ENCODE measurements at places on chromosomes 2 and 18.

GRCh38 chr2:148966438-148966758 is 72.1 kb upstream of the LYPD6B start:
- no peaks in the 10 kb centered on the region for H3K4me1 ChIP-seq
- no peaks in the 10 kb centered on the region for H3K27me3 ChIP-seq
- no peak overlapping the region for H3K27ac ChIP-seq
- H3K4me3 ChIP-seq: no peak overlapping the region

DNA sequence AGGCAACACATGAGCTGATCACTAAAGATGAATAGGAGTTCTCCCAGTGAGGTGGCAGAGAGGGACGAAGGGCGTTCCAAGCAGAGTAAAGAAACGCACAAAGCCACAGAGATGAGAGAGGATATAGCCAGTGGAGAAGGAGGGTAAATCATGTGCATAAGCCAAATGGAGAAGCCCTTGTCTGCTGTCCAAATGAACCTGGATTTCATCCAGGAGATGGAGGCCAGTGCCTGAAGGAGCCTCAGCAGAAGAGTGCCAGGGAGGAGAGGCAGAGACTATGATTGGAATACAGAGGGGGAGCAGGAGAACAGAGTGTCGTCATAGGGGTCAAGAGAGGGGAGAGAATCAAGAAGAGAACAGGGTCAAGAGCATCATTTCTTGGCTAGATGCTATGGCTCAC is 48.9 kb upstream of the STPG4 start:
- no peak for DNase-seq
- no peaks in the 10 kb centered on the region for H3K27me3 ChIP-seq
- no peak overlapping the region for H3K4me3 ChIP-seq

- no peak overlapping the region for H3K27ac ChIP-seq
- DNase-seq: no peak
- H3K36me3 ChIP-seq: no peaks in the 10 kb centered on the region
Measured at GRCh38 chr2:158567208-158567607, 110.5 kb downstream of the PKP4 start.

DNA sequence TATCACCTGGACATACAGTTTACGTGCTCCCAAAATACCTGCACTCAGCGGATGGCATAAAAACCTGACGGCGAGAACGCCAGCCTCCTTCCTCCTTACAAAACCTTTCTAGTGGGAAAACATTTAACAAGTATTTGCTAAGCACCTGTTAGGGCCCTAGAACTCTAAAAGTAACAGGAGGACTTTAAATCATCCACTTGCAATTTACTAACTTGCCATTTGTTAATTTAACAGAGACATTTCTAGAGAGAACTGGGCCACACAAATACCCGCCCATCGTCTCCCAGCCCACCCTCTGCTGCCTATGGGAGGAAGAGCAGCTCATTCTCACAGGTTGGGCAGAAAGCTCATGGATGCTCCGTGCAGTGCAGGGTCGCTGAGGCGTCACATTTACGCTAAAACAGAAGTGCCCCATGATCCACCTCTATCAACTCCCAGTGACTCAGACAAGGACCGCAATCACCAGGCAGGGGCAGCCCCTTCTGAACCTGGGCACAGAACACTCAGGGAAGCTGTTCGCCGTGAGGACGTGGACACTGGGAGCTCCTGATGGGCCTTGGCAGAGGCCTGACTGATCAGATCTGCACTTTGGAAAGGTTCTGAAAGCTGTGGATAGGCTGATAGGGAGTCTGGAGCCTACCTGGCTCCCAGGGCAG is 106.9 kb downstream of the HDAC4 start:
- H3K27me3 ChIP-seq: no peaks in the 10 kb centered on the region
- peak overlapping the region; percentile 47 for H3K27ac ChIP-seq
- no peaks in the 10 kb centered on the region for H3K36me3 ChIP-seq
- peaks cover 68% of the 10 kb centered on the region for H3K4me1 ChIP-seq
- H3K4me3 ChIP-seq: no peak overlapping the region

- DNase-seq: no peak
- no peaks in the 10 kb centered on the region for H3K4me1 ChIP-seq
Measured at GRCh38 chr2:20744366-20745335, 77.7 kb downstream of the GDF7 start.

DNA sequence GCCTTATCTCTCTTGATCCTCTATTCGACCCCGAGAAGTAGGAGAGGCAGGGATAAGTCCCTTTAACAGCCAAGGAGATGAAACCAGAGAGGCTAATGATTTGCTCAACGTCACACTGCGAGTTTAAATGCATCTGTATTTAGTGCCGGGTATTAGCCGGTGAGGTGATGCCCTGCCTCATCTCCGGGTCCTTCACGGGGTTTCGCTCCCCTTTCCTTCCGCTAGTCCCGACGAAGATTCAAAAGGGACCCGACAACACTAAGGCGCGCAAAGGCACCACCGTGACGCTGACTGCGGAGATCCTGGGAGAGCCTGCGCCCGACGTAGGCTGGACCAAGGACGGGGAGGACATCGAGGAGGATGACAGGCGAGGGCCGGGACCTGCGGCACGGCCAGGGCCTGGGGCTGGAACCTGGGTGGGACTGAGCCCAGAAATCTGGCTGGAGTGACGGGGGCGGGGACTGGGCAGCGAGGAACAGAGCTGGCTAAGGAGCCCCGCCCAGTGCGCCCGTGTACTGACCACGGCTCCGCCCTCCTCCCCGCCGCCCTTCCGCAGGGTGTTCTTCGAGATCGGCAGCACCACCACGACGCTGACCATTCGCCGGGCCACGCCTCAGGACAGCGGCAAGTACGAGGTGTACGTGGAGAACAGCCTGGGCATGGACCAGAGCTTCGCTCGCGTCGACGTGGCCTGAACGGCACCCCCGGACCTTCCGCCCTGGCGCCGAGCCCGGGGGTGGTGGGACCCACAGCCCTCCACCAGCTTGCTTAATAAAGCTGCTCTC is 1.0 kb upstream of the GMPPA start:
- H3K36me3 ChIP-seq: peaks cover 8% of the 10 kb centered on the region
- H3K4me3 ChIP-seq: peak overlapping the region; percentile 67
- H3K4me1 ChIP-seq: no peaks in the 10 kb centered on the region
- H3K27ac ChIP-seq: peak overlapping the region; percentile 94

DNA sequence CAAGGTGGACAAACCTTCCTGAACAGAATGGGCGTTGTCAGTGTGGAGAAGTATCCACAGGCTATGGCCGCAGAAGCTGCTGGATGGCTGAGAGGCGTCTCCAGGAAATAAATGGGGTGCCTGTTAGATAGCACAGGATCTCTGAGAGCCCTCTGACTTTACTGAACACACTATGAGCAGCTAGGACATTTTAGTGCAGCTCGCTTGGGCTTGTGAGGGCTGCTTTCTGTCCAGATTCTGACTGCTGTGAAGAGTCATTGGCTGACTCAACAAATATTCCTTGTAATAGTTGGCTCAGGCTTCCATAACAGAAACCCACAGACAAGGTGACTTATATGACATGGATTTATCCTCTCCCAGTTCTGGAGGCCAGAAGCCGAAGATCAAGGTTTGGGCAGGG is 100.2 kb upstream of the SNTG2 start:
- no peak overlapping the region for H3K4me3 ChIP-seq
- no peak for DNase-seq
- H3K36me3 ChIP-seq: no peaks in the 10 kb centered on the region

DNA sequence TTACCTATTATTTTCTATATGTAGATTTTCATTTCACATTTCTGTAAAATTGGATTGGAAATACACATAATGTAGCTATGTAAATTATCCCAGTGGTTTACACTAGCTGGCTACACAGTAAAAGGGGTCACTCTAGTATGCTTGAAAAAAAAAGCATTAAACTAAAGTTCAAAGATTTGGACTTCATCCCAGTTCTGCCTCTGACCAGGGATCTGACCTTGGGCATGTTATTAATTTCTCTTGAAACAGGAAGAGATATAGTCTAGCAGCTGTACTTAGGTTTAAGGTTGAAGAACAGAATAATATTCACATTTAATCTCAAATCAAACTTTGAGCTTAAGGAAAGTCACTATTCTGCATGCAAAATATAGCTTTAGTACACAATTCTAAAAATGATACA is 64.5 kb upstream of the RPE start:
- H3K27ac ChIP-seq: no peak overlapping the region
- H3K4me1 ChIP-seq: peaks cover 3% of the 10 kb centered on the region
- DNase-seq: no peak
- no peak overlapping the region for H3K4me3 ChIP-seq

GRCh38 chr18:43322132-43322531 is 44.8 kb upstream of the SYT4 start:
- H3K27ac ChIP-seq: no peak overlapping the region
- H3K36me3 ChIP-seq: no peaks in the 10 kb centered on the region
- H3K4me3 ChIP-seq: no peak overlapping the region
- no peaks in the 10 kb centered on the region for H3K4me1 ChIP-seq
- no peaks in the 10 kb centered on the region for H3K27me3 ChIP-seq

DNA sequence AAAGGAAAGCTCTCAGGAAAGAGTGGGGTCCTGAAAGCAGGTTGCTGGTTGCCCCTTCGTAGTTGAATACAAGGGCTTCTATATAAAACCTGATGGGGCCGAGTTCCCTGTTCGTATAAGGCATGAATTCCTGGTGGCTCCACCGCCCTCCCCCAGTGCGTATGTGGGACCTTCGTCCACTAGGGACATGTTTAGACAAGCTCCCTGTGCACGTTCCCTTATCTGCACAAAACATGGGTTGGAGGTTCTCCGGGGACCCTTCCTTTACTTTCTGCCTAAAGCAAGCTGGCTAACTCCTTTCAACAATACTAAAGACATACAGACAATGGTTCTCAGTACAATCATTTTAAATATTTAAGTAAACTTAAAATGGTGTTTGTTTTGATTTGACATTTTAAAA is 8.0 kb downstream of the CLUL1 start:
- no peak overlapping the region for H3K27ac ChIP-seq
- DNase-seq: no peak
- H3K4me1 ChIP-seq: no peaks in the 10 kb centered on the region
- no peak overlapping the region for H3K4me3 ChIP-seq
- H3K27me3 ChIP-seq: no peaks in the 10 kb centered on the region
- no peaks in the 10 kb centered on the region for H3K36me3 ChIP-seq

- peak overlapping the region; percentile 41 for H3K4me3 ChIP-seq
- DNase-seq: peak; percentile 93
- H3K36me3 ChIP-seq: no peaks in the 10 kb centered on the region
- H3K27me3 ChIP-seq: no peaks in the 10 kb centered on the region
- peaks cover 5% of the 10 kb centered on the region for H3K4me1 ChIP-seq
Measured at GRCh38 chr2:178414266-178415247, 36.4 kb downstream of the PRKRA start.

DNA sequence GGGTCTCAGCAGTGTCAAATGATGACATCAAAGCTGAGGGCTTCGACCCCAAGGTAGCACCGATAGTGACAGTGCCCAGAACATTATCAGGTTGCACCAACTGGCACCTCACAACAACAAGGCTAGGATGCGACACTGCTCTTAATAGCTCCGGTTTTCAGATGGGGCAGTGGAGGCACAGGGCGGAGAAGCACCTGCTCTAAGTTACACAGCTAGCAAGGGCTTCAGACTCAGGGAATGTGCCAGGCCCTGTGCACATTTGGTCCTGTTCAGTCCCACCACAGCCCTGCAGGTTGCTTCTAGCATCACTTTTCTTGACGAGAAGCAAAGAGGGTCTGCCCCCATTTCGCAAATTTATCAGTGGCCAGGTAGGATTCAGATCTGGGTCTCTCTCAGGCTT is 74.1 kb downstream of the DGKD start:
- no peaks in the 10 kb centered on the region for H3K27me3 ChIP-seq
- H3K36me3 ChIP-seq: no peaks in the 10 kb centered on the region
- peaks cover 27% of the 10 kb centered on the region for H3K4me1 ChIP-seq
- no peak for DNase-seq

DNA sequence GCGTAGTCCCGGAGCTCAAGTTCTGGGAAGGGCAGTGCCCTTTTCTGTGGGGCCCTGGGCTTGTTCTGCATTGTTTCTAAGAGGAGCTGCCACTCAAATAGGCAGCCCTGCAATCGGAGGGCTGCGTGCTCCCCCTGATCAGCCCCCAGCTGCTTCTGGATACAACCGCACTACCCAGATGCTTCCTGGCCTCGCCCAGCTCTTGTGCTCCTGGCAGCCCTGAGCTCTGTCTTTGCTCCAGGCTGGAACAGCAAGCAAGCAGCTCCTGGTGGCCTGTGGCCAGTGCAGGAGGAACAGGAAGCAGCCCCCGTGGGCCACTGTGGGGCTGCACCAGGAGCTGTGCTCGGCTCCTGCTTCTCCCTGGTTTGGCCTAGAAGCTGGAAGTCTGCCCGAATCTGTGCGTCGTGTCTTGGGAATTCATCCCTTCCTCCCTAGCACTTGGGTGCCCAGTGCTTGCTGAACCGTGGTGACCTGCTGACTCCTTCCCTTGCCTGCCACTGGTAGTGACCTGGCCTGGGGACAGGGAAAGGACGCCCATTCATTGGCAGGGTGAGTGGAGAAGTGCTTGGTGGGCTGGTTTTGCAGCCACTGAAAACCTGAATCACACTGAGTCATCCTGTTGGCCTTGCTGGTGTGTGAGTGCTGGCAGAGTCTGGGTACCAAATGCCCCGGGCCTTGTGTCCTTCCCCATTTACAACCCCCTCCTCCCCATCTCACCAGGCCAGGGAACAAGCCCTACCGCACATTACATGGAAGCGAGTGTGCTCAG is 27.3 kb upstream of the NTSR2 start:
- H3K27ac ChIP-seq: peak overlapping the region; percentile 46
- no peaks in the 10 kb centered on the region for H3K36me3 ChIP-seq
- no peak overlapping the region for H3K4me3 ChIP-seq
- peaks cover 33% of the 10 kb centered on the region for H3K4me1 ChIP-seq

DNA sequence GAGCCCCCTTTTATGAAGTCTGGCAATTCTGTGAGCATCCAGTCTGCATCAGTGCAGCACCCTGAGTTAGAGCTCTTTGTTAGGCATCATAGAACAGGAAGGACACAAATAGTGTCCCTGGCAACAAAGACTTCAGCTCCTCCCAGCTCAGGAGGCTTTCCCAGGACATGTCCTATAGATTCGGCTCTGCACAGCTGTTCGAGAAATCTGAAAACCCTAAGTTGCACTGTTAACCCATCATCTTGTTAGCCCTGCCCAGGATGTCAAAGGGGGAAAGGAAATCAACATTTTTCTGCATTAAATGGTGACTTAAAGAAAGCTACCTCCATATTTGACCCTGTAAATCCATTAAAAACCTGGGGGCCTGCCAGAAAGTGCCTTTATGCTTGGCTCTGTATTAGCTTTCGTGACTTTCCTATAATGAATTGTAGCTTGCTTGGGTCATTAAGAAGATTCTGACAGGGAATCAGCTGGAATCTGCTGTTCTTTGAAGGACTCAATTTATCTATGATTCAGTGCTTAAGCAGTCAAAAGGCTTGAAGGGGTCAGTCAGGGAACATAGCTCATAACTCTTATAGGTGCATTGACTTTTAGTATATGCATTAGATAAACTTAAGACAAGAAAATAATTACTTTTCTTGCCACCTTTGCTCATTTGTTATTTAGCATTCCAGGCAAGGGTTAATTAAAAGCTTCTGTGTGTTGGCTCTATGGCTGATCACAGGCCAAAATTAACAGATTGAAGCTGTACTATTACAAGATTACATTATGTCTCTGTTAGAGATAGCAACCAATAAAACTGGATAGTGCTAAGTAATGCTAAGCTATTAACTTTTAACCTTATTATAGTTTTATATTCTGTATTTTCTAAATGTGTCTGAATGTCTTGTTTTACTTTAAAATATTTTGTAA is 20.6 kb downstream of the ERMN start:
- no peaks in the 10 kb centered on the region for H3K4me1 ChIP-seq
- no peaks in the 10 kb centered on the region for H3K36me3 ChIP-seq
- no peak overlapping the region for H3K4me3 ChIP-seq
- H3K27me3 ChIP-seq: no peaks in the 10 kb centered on the region

- no peaks in the 10 kb centered on the region for H3K27me3 ChIP-seq
- no peak overlapping the region for H3K4me3 ChIP-seq
- no peak for DNase-seq
- peaks cover 53% of the 10 kb centered on the region for H3K36me3 ChIP-seq
- no peak overlapping the region for H3K27ac ChIP-seq
Measured at GRCh38 chr2:131046028-131046917, 47.0 kb downstream of the FAM168B start.
